ENCODE measurements at places on chromosomes 1 and 21.
A peak's percentile ranks its signal among the peaks of the same experiment; 100 is the strongest.

DNA sequence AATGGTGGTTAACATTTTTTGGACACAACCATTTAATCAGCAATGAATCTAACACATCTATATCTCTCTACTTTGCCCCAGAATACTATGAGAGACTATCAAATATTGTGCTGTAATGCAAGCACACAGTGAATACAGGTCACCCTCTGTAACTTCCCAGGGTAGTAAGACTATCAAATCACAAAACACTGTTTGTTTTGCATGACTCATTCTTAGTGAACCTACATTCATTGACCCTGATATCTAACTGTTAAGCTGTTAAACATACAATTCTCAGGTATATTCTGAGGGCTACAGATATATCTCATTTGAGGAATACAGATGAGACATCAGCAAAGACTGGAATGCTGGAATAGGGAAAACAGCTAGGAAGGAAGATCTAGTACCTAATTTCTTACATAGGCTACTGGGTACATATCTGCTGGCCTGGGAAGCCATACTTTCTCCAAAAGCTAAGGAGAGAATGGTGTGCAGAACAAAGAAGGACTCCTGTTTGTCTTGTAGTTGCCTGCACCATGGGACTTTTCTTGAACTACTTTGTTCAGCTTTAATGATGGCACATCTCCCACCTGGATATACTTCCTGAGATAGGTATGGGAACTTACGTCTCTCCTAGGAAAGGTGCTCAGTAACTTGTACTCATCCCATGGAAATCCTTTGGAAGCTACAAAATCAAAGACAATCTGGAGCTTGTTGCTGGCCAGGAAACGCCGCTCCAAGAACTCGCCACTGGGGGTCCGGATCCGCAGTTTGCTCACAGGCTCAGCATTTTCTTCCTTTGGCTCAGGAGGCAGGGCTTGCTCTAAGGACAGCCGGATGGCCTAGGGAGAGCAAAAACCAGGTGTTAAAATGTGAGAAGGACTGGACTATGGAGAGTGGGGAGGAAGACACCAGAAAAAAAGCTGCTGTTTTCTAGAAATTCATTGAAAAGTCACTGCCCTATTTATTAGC lies 51.9 kb upstream of the DMRTA2 start:
- no peak for DNase-seq

- no peak for DNase-seq
These were observed 165.4 kb downstream of the PLXNA2 start for GRCh38 chr1:208078752-208079151.

GRCh38 chr1:233245191-233245765 lies 50.2 kb downstream of the PCNX2 start:
- DNase-seq, result no peak

GRCh38 chr1:174158767-174159251 lies 511 bp upstream of the RABGAP1L start:
- DNase-seq, result no peak

GRCh38 chr1:170666541-170667254 lies 2.8 kb downstream of the PRRX1 start:
- no peak for DNase-seq

GRCh38 chr1:3319874-3320245 lies 134.6 kb upstream of the ARHGEF16 start:
- peak; percentile 59 for DNase-seq

DNA sequence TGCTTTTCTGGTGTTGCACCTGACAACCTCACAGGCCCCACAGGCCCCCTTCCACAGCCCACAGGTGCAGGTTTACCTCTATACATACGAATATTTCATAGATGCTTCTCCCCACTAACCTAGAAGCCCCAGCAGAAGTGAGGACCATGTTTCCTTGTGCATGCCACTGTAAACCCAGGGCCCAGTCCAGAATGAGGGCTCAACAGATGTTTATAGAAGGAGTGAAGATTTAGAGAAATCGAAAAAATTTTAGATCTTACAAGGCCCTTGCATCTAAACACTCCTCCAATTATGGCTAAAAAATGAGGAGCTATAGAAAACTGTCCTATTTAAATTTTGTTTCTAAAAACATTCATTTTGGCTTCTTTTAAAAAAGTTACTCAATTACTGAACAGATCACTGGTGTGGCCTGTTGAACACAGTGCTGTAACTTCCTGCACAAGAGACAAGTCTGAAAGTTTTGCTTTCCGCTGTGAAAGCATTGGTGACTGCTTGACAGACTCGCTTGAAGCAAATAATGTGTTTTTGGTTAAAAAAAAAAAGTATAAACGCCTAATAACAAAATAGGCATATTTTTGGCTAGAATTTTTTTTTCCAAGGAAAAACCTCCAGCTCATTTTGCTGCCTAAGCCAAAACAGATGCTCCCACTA lies 1.2 kb downstream of the ABCB10 start:
- DNase-seq, result no peak

- DNase-seq, result no peak
These were observed 604.5 kb downstream of the LMO4 start for GRCh38 chr1:87933171-87933570.

Data from stimulated activated CD8-positive, alpha-beta memory T cell treated with anti-CD3 and anti-CD28 coated beads, Interleukin-4, amount 100 ng/mL, for 48 hours (primary cell).